Mucosa of descending colon (tissue), 3 donors: ENCODE measurements at places on chromosomes 5 and 9. TPM values are rescaled to one million over a fixed set of nuclear protein-coding genes. Genes with fewer than 3 reads are reported as not detected.

GRCh38 chr9:105308461-105309341 lies 64.2 kb downstream of the SLC44A1 start:
- no peak for DNase-seq

GRCh38 chr5:78958672-78959445 lies 26.3 kb downstream of the ARSB start:
- no peak for DNase-seq

DNA sequence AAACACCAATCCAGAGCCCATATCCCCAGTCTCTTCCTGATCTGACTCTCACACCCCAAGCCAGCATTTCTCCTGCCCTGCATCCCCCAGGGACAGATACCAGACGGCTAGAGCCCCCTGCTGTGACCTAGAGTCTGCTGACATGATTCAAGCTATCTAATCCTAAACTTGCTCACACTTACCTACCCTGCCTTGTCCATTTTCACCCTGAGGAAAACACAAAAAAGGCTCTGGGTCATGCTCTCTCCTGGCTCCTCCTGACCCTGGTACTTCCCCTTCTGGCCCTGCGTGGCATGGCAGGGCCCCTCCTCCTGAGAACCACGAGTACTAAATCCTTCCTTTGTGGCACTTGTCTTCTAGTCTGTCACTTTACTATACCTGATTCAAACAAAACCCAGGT lies 2.8 kb upstream of the ARRDC1 start:
- no peak for DNase-seq

DNA sequence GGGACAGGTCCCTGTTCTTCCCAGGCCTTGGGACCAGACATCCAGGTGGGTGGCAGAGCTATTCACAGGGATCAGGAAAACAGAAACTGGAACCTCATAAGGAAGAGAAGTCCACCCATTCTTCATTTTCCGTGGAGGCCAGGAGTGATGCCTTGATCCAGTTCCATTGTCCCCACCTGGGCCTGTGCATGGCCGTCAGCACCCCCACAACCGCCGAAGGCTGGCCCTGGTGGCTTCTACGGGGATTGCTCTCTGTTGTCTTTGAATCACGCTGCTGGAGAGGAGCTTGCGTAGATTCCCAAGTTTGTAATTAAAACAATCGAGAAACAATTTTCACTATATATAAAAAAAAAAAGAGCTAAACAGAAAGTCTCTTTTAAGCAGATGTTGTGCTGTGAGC lies 134.4 kb downstream of the MVB12B start:
- no peak for DNase-seq

GRCh38 chr5:10695055-10695649 lies 65.9 kb downstream of the DAP start:
- peak; percentile 80 for DNase-seq

DNA sequence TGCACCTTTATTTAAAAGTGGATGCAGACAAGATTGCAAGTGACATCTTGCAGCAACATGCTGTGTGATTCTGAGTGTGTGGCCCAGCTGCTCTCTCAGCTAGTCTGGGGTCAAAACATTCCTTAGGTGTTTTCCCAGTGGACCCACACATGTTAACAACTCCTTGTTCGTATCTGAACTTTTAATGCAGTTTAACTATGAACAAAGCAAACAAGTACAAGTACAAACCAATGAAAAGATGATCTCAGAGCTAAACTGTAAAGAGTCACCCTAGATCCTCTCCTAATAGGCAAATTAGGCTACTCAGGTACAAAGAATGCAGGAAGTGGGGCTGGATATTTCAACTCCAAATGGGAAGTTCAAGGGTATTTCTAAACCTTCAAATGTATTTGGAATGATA lies 108.4 kb downstream of the ENTREP1 start:
- DNase-seq, result no peak

DNA sequence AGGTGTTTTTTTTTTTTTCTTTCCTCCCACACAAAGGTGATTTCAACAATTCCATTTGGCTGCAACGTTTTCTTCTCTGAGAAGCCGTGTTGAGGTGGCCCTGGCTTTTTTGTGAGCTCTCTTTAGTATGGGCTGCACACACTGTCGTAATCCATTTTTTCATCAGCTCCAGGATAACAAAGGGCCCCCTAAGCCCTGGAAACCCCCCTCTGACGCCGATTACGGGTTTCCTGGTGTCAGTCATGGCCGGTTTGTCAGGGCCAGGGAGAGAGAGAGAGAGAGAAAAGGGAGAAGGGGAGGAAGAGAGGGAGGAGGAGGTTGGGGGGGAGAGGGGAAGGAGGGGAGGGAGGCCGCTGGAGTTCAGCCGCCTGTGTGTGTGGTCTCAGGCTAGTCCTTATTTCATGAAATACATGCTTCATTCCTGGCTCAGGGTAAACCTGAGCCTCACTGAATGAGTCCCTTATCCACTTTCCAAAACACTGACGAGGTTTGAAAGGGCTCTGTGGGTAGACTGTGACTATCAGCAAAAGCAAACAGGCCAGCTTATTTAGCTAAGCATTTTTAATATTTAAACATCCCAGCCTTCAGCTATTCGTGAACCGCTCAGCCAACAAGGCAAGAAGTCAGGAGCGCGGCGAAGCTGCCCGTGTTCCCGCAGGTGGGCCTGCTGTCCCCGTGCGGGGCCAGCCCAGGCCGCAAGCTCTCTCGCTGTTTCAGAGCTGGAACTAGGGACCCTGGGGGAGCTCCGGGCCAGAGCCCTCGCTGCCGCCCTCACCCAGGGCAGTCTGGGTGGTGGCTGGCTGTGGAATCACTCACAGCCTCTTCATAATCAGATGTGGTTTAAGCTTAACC lies 172.8 kb downstream of the ERCC6L2 start:
- DNase-seq, result no peak

DNA sequence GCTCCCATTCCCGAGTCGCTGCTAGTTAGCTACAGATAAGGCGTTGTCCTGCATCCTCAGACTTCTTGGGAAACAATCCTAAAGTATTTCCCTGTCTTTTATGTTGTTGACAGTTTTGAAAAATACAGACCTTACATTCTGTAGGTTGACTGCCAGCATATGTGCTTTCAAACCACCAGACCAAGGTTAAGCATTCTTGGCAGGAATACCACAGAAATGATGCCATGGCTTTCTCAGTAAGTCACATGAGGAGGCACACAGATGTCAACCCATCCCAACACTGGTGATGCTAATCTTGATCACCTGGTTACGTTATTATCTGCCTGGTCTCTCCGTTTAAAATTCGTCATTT lies 871 bp downstream of the GLE1 start:
- DNase-seq, result no peak

GRCh38 chr9:120348951-120349429 lies 231.0 kb downstream of the CDK5RAP2 start:
- DNase-seq, result peak; percentile 12

DNA sequence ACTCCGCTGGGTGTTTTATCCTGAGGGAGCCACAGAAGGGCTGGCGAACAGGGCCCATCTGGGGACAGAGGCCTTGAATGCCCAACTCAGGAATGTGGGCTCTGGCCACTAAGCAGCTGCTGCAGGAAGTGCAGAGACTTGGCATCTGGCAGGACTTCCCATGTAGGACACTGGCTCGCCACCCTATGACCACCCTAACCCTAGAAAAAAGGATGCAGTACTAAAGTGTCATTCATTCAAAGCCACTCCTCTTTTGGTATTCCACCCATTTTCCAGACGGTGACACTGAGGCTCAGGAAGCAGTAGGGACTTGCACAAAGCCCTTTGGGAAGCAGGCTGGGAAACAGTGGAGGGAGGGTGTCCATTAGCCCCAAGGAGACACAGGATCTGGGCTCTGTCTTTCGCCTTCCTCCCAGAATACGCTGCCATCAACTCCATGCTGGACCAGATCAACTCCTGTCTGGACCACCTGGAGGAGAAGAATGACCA lies 3.0 kb downstream of the BBLN start:
- DNase-seq, result no peak

GRCh38 chr5:16037121-16037845 lies 142.3 kb downstream of the MARCHF11 start:
- no peak for DNase-seq

DNA sequence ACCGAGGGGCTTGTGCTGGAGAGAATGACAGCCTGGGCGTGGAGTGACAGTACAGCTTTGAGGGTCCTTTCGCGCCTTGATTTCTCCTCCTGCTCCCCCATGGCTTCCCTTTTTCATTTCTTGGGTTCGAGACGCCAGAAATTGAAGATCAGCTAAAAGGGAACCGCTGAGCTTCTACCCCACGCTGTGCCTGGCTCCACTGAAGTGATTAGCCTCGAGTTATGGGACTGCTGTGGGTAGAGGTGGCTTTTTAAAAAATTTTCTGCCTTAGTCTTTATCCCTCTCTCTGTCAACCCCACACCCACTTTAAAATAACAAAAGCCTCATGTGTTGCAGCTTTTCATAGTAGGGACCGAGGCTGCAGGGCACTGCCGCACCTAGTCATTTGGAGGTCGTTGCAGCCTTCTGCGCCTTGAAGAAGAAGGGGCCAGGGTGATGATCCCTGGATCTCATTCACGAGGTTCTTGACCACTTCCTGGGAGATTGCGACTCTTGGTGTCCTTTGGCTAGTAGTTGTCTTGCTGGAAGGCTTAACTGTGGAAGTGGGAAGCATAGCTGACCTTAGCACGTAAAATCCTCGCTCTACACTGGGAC lies 603 bp downstream of the PPIP5K2 start:
- peak; percentile 36 for DNase-seq

DNA sequence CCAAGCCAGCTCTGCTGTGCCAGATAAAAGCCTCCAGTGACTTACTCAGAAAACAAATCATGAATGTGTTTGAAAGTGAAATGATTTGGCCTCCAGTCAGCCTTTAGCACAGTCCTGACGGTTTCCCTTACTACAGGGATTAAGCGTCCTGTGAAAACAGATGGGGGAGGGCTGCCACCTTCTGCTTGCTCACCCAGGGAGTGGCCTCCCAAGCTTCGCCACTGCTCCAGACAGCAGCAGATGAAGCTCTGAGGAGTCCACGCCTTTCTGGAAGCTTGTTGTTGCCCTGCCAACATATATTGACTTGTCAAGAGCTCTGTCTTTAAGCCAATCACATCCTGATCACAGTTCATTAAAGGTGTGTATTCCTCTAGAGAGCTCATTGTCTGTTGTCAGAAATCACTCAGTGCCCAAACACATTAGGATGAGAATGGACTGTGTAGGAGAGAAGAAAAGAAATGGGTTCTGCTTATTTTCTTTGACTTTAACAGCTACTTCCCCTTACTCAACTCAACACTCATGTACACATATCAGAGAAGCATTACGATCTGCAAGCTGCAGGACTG lies 4.9 kb upstream of the FYB1 start:
- peak; percentile 60 for DNase-seq

- no peak for DNase-seq
Measured at GRCh38 chr9:14071484-14071883, 242.5 kb downstream of the NFIB start.

DNA sequence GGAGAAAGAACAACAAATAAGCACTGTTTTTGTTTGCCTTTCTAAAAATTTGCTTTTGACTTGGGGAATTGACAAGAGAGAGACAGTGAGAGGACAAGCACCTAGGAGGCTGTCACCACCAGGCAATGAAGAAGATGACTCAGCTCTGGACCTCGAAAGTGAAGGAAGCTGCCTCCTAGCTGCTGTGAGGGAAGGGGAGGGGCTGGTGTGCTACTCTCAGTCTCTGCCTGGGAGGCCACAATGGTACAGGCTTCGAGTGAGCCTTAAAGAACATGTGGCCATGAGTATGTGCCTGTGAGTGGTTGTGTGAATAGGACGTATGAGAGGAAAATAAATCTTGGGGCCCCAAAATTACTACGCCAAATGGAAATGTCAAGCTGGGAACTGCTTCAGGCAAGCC lies 7.1 kb upstream of the PLK2 start:
- DNase-seq, result no peak

The LSM11 gene
- total RNA-seq, result 3.7 TPM

The SLC6A3 gene
- total RNA-seq, result not detected

The TMEM171 gene
- 101 TPM for total RNA-seq

The RASGRF2 gene
- 2.9 TPM for total RNA-seq

The GFI1B gene
- 1.4 TPM for total RNA-seq

The TYRP1 gene
- 1.7 TPM for total RNA-seq

The IGFBPL1 gene
- 0.38 TPM for total RNA-seq

The NME5 gene
- 1.6 TPM for total RNA-seq
